Left kidney (tissue), 8 donors: ENCODE measurements at places on chromosomes 5 and 9. TPM values are rescaled to one million over a fixed set of nuclear protein-coding genes. Genes with fewer than 3 reads are reported as not detected.

KCNT1 gene
- 0.08 TPM for polyA plus RNA-seq

MAP1B gene
- polyA plus RNA-seq, result 15.8 TPM

PDE6A gene
- 0.25 TPM for polyA plus RNA-seq

SLC6A19 gene
- 67.4 TPM for polyA plus RNA-seq

KIF20A gene
- polyA plus RNA-seq, result 61.8 TPM

- no peak for DNase-seq
Observed at GRCh38 chr5:62742207-62742606, 163.6 kb downstream of the LRRC70 start.

DNA sequence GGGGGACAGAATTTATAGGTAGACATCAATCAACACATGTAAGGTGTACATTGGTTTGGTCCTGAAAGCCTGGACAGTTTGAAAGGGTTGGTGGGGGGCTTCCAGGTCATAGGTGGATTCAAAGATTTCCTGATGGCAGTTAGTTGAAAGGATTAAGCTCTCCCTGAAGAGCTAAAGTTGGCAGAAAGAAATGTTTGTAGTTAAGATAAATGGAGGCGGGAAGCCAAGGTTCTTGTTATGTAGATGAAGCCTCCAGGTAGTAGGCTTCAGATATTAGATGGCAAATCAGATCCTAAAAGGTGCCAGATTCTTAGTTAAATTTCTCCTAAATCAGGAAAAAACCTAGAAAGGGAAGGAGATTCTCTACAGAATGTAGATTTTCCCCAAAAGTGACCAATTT, 9.0 kb upstream of the LRRTM2 start:
- no peak for DNase-seq

DNA sequence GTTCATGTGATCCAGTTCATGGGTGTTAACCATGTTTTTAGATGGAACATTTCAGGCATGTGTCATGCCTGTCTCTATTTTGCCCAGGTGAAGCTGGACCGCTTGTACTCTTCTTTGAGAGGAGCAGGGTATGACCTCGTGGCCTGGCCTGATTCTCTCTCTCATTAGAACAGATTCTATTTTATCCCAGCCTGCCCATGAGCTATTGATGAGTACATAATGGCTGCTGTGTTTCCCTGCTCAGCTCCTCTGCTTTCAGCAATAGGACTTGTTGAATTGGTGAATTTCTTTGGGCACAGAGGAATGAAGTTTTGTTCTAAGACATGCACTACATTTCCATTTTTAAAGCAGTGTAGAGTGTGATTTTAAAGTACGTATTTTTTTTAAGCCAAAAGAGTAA, 86.2 kb downstream of the HACD4 start:
- DNase-seq, result no peak

DNA sequence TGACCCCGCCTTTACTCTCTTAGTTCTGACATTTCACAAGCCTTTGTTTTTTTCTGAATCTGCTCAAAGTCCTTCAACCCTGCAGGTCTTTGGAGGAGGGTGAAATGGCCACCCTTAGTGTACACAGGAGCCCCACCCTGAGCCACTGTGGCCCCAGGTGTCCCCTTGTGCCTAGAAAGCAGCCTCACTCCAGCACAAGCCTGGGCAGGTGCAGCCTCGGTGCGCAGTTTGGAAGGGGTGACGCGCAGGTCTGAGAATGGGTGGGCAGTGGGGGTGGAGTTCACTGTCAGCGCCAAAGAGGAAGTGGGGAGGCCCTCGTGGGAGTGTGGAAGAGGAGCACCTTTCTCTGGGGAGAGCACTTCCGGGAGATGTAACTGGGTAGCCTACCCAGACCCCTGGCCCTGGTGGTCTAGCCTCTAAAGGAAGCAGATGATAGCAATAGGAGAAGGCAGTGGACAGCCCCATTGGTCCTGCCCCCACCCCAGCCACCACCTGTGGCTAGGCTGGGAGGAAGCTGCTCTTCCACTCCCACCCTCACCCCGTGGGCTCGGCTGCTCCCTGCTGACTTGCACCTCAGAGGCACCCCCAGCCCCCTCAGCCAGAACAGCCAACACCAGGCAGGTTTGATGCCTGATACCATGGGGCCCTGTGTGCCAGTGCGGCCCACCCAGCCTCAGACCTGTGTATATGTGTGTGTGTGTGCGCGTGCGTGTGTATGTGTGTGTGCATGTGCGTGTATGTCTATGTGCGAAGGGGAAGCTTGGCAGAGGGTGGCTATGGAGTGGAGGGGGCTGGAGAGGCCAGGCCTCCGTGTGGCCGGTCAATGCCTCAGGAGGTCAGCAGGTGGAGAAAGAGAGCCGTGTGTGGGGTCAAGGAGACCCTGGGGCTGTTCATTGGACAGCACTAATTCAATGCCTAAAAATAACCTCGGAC, 16.8 kb upstream of the DAB2IP start:
- DNase-seq, result no peak

DNA sequence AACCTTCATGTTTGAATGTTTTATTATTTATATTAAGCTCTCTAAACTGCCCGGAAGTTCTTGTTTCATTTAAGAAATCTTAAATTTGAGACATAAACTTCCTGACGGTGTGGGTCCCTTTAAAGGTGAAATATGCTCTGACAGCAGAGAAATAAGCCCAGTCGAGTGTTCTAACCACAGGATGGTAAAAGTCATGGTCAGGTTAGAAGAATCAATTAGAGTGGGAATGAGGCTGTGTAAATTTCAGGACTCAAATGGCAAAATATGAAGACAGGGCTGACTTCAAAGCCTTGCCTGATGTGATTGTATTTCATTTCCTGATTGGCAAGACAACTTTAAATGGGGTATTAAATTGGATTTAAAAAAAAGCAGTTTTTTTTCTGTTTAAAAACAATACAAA, 432.9 kb upstream of the BRINP1 start:
- no peak for DNase-seq

DNA sequence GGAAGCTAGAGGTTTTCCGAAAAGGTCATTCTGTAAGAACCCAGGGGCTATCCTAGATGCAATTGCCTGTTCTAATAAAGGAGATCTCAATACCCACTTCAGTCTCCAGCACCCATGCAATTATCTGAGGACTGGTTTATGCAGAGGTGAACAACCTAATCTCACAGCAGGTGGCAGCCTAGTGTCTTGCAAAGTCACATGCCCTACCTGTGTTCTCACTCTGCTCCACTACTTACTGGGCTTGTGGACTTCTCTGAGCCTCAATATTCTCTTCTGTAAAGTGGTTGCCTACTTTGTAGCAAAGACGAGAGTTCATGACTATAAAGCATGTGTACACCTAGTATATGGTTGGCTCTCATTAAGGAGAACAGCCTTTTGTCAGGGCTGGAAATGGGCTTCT, 21.0 kb upstream of the ALDH1B1 start:
- DNase-seq, result no peak

- DNase-seq, result no peak
Observed at GRCh38 chr5:33549982-33550567, 109.3 kb downstream of the TARS1 start.

DNA sequence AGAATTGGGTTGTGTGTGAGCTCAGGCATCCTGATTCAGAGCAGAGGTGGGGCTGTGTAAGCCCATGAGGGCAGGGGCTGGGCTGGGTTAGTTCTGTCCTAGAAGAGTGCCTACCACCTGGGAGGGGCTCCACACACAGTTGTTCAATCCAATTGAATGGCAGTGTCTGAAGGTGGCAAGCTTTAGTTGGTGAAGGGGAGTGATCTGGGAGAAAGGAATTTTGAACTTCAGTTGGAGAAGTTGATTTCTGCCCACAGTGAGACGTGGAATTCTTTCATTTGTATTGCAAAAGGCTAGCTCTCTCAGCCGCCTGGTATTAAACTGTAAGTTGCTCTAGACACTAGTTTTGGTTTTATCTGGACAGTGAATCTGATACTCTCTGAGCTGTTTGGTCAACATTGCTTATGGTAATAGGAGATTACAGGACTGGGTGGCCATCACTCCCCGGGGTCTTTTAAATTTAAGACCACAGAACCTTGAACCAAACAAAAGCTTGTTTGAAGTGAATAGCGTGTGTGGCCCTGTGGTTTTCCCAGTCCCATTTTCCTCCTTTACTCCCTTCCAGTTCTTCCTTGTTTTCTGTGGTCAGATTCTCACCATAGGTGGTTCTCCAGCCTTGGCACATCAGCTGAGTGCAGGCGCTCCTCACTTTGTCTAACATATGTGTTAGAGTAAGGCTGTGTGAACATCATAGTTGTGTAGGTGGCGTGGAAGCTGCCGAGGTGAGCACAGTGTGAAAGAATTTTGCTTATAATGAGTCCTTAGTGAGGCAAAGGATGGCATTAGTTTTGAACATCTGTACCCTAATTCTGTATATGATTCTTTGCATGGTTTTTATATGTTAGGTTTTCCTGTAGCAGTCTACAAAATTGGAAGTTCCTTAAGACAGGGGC, 78.0 kb downstream of the ARHGAP26 start:
- DNase-seq, result no peak

DNA sequence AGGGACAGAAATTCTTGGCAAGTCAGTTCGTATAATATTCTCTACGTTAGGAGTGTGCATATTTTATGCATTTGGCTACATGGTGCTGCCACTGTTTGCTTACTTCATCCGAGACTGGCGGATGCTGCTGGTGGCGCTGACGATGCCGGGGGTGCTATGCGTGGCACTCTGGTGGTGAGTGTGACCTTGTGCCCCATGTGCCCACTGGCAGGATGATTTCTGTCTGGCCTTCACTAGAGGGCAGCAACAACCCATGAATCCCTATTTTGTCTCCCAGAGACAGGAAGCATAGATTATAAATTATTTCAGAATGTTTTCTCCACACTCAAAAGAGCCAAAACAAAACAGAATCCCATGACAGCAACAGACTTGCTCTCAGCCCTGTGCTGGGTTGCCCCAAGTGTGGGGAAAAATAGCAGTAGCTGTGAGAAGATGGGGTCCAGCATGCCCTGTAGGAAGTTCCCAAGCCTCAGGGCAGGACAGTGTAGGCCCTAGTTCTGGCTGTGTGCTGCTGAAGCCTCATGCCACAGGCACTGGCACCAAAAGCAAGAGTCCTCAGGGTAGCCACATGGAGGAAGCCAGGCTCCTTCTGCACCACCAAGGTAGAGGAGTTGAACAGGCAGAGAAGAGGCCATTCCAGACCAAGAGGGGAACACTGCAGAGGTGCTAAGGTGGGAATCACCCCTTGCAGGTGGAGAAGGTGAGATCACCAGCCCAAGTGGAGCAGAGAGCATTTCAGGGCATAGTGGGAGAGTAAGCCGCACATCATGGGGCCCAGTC, 16.0 kb downstream of the SLC22A5 start:
- no peak for DNase-seq

- DNase-seq, result no peak
Observed at GRCh38 chr9:6268826-6269397, 53.3 kb downstream of the IL33 start.

DNA sequence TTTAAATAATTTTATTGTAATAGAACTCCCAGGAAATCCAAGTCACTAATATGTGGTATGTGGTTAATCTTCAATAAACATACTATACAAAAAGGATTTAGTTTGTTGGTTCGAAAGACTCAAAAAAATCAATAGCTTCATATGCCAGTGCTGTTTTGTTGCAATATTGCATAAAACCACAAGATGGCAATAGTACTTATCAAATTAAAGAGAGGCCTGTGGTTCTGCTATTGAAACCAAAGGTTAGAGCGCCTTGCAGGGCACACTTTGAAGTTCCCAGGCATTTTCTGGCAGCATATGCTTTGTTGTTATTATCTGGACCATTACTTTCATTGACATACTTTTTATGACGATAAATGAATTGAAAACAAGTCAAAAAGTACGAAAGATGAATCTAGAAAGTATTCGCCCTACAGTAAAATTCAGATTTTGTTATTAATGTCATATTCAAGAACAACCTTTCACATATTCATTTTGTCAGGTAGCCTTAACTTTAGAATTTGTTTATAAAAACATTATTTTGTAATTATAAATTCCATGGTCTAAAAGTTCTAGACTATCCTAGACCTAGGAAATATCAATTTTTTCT, 316.3 kb downstream of the MCTP1 start:
- DNase-seq, result peak; percentile 64

DNA sequence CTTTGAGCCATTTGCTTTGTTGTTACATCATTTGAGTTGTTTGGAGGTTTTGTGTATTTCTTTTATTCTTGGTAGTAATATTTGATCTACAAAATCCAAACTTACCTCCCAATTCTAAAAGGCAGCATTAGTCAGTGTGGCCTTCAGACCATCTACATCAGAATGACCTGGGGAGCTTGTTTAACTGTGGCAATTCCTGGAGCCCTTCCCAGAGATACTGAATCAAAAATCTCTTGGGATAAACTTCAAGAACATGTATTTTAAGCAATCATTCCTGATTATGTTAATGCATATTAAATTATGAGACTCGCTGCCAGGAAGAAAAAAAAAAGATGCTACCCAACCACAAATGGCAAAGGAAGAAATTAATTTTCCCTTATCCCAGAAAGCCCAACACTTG, 268.9 kb upstream of the PDE4D start:
- no peak for DNase-seq

- no peak for DNase-seq
Observed at GRCh38 chr9:99572567-99572966, 249.1 kb upstream of the NR4A3 start.

GRCh38 chr5:91178461-91178860, 204.7 kb downstream of the ARRDC3 start:
- DNase-seq, result no peak

DNA sequence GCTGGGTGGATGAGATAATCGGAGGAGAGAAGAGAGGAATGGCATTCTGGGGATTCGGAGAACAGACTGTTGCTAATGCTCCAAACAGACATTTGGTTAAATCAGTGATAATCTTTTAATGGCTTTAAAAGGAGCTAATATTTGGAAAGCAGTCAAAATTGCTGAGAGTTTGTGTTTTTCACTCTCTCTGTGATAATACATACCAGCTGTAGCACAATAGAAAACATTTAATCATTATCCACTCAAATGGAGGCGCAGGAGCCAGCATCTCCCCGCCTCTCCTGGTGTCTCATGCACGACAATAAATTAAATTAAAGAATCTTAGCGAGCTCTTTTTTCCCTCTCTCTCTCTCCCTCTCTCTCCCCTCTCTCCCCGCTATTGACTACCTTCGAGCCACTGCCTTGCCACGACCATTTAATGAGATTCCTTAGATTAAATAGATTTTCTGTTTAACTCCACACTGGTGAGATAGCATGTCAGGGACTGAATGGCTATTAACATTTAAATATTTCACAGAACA, 268.6 kb upstream of the MVB12B start:
- DNase-seq, result no peak

DNA sequence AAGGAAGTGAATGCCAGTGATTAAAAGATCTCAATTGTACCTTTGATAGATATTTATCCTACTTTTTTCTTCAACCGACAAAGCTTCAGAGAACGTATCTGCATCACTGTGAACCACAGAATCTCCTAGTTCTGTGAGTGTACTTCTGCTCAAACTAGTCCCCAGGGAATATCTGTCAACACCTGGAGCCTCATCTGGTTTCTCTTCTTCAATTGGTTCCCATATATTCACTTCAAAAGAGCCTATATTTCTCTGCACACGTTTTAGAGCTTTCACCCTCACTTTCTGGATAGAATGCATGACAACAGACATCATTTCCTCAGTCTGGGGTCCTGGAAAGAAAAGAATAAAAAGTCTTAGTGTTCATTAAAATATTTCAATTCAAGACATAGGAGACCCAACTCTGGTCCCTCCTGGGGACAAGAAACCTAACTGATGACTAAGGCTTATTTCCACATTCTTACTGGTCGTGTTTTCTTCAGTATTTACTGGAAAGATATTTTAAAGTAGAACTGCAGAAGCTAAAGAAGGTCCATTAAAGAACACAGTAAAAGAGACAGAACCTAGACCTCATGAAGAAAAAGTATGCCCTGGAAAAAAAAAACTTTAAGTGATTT, 64.3 kb downstream of the CPLANE1 start:
- no peak for DNase-seq
